ENCODE measurements at places on chromosomes 5 and 9.

GRCh38 chr5:176410486-176411180 lies 5.7 kb downstream of the CLTB start:
- DNase-seq, result no peak

- DNase-seq, result no peak
Measured at GRCh38 chr9:108184941-108185340, 670.8 kb downstream of the ACTL7B start.

DNA sequence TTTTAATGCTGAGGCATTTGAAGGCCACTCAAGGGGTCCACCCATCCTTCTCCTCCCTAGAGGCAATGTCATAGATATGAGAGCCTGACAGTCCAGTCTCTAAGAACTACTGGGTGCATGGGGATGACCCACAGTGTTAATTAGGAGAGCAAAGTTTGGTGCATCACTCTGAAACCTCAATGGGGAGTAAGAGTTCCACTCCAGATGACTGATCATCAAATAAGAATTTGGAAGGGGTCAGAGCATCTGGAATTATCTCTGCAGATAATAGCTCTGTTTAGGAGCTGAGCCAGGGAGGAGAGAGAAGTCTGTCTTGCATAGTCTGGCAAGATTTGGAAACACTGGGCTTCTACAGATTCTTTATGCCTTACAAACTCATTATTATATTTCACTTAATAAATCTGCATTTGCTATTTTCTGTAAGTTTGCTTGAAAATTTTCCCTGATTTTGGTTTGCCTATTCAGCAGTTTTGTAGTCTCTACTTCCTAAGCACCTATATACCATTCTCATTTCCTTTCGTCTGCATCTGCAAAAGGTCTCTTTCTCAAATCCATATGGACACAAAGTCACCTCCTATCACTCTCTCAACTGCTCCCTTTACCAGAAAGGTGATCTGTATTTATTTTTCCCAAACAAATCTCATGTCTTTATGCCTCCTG lies 27.7 kb downstream of the FGF10 start:
- DNase-seq, result no peak

GRCh38 chr9:32200896-32201295 lies 183.5 kb upstream of the ACO1 start:
- DNase-seq, result no peak

DNA sequence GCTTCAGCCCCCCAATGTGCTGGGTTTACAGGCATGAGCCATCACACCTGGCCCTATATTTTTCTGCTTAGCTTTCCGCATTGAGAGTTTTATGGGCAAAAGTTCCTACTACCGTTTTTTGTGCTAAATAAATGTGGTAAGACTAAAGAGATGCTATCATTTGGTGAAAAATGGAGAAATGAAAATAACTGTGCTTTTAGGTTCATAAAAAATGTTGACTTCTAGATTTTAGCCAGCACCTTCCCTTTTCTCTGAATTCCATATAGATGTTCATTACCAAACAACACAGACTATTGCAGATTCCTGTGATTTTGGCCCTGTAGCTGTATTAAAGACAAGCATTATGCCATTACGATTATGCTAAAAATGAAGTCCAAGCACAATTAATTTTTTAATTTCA lies 72.0 kb upstream of the CTSL start:
- no peak for DNase-seq

DNA sequence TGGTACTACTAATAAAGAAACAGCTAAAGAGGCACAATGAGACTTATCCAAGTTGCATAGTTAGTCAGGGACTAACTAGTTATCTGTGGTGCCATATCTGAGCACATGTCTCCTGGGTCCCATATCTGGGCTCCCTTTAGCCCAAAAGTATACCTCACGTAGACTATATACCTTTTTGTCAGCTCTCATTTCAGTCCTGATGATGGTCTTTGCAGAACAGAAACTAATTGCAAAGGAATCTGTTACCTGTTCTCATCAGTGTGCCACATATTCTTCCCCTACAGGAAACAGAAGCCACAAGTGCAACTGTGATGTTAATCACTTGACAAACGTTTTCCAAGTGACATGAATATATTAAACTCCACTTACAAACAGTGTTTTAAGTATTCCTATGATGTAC lies 395.2 kb downstream of the KIAA0825 start:
- DNase-seq, result no peak

DNA sequence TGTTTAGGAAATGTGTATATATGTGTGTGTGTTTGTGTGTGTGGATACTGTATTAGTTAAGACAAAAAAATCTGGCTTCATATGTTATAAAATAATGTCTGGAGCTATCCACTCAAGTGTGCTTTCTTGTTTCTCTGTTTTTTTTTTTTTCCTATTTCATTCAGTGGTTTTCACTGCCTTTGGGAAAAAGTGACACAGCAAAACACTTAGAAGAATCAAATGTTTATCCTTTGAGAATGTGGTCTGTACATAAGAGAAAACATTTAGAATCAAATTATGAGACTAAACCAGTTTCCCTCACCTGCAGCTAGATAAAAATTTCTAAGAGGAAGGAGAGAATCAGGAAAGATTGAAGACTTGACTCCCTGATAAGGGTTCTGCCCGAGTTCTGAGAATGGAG lies 8.1 kb downstream of the TMC1 start:
- no peak for DNase-seq

DNA sequence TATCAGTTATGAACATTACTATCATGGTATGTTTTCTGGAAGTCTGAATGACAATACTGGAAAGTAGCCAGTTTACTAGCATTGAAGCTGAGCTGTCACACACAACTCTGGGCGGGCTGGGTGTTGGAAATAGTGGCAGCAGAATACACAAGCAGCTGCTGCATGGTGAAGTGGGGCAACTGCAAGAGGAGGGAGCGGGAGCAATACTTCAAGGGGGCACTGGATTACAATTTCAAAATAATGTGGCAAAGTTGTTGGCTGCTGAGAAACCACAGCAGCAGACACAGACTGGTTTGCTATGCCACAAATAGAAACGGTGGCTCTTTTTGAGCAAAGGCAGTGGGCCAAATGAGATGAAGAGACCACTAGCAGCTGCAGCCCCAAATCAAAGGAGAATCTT lies 350.2 kb downstream of the KIAA0825 start:
- no peak for DNase-seq

DNA sequence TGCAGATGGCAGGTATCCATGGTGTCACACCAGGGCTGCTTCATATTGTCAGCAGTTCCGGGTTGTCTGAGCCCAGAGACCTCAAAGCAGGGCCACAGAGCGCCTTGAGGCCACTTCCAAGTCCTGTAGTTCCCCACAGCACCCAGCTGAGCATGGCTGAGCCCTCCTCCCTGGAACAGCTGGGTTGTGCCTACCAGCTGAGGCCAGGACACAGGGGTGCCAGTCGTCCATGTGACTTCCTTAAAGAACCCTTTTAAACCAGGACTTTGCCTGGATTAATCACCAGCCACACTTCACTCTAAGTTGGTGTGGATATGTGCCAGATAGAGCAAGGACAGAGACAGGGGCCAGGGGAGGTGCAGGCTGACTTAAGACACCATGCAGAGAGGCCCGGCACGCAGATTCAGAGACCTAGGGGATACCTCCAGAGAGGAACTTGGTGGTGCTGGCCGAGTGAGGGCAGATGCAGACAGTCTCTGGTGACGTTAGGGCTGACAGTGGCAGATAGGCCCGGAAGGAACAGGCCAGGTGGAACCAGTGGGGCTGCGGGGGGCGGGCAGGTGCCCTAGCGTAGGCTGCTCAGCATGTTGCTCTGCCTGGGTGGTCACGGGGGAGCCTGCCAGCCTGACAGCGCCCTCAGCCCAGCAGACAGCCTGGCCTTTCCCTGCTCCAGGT lies 142.7 kb downstream of the CACNA1B start:
- DNase-seq, result no peak

DNA sequence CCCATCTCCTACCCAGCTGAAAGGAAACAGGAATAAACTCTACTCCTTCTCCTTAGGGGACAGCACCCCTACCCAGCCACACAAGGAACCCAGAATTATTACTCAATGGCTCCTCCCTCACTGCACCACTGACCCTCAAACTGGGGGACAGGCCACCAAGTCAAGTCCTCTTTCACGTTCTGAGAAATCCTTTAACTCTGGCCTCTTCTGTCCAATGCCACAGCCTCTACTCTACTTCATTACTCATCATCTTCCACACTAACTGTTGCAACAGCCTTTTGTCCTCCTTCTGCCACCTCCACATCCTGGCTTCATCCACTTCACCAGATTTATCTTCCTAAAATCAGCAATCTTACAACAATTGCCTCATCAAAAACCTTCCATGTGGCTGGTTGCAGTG lies 6.8 kb downstream of the TTC39B start:
- no peak for DNase-seq

DNA sequence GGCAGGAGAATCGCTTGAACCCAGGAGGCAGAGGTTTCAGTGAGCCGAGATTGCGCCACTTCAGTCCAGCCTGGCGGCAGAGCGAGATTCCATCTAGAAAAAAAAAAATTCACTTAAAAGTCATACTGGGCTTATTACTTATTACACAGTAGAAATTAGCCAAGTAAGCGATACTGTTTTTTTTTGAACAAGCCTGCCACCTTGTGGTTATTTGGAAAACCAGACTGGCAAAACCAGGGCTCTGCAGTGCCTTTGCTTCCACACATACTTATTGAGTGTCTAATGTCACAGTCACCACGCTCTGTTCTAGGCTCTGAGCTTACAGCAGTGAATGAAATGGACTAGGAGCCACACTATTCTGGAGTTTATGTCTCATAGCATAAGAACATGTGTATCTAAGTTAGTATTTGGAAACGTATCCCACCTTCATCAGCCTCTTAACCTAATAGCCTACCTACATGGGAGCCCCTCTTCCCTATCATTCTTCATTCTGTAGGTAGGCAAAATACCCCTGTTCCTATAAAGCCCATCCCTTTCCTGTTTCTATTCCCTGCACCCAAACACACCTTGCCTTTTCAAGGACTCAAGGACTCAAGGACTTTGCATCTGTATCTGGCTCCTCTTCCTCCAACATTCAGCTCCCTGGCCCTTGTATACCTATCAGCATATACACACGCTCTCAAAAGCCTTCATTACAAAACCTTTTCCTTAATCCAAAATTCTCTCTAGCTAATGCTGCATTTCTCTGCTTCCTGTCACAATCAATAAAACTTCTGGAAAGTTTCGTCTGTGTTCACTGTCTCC lies 13.9 kb upstream of the BASP1 start:
- DNase-seq, result no peak

GRCh38 chr5:25975885-25976284 lies 1062.5 kb downstream of the CDH9 start:
- DNase-seq, result no peak

DNA sequence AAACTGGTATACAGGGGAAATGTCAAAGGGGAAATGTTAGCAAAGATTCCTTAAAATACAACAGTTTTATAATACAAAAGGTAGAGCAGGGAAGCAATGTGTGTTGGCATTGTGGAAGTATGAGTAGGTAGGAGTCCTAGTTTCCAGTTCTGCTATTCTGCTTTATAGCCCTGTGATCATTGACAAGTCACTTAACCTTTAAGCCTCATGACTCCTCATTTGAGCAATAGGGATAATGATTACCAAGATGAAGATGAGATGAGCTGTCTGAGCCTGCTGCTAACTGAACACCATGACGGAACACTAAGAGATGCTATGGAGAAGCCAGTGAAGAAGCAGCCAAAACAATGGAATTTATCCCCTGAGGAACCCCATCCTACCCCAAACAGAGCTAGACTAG lies 251.7 kb downstream of the PAPPA start:
- DNase-seq, result no peak

DNA sequence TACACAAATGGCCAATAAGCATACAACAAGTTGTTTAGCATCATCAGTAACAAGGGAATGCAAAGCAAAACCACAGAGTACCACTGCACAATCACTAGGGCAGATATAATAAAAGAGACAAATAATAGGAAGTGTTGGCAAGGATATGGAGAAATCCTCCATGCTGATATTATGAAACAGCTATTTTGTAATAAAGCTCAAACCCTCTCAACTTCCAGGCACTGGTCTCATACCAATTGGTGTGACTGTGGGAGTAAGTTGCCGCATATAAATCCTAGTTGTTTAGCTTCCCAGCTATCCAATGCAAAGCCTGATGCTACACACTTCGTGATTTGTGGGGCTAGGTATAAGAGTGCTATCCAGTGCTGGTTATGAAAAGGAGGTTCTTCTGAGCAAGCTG lies 88.6 kb downstream of the SMIM23 start:
- no peak for DNase-seq

DNA sequence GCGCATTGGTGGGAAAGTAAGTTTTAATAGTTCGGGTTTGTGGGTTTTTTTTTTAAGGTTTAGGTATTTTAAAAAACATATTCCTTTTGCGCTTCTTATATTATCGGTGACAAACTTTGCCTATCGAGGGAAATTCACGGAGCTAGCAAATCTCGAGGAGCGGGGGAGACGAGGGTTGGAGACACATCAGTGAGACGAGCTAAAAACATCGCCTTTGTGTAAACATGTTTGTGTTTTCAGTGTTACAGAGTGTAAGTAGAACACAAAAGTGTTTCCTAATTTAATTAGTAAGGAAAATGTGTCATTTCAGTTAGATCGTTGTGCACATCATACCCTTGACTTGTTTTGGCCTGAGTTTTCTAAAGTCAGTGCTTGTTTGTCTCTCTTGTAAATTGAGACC lies 945 bp downstream of the BTF3 start:
- no peak for DNase-seq

DNA sequence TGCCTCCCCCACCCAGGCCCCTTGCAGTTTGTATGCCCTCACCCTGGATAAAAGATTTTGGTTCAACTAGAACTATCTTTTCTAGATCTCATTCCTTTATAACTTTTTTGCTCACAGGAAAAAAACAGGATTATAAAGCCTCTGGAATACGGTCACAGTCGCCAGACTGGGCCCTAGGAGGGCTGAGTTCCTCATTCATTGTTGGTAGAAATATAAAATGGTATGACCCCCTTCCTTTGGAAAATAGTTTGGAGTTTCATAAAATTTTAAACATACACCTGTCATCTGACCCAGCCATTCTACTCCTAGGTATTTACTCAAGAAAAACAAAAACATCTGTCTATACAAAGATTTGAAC lies 82.1 kb downstream of the HSD17B3 start:
- DNase-seq, result no peak

GRCh38 chr9:33637881-33638280 lies 113.8 kb downstream of the ANKRD18B start:
- DNase-seq, result no peak

DNA sequence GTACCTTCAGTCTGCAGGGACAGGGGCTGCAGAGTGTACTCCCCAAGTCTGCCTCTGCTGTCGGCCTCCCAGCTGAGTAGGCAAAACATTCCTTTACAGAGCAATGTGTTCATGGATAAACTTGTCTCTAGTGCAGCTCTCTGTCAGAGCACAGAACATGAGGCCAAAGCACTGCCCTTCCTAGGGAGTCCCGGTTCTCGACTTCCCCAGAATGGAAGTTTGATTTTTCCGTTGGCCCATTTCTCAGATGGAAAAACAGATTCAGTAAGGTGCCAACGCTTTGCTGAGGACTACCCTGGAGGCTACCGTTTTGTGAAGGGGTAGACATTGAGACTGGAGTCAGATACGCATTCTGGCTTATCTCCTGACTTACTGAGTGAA lies 422 bp upstream of the TRIM32 start:
- no peak for DNase-seq
